Muscle of back (tissue), 13 donors: ENCODE measurements at places on chromosomes 3 and 15. TPM values are rescaled to one million over a fixed set of nuclear protein-coding genes. Genes with fewer than 3 reads are reported as not detected.

CHCHD6 gene
- polyA plus RNA-seq: 8.5 TPM

GRCh38 chr3:36558961-36559360 lies 178.7 kb downstream of the STAC start:
- DNase-seq: no peak

ALS2CL gene
- 4.0 TPM for polyA plus RNA-seq

DNA sequence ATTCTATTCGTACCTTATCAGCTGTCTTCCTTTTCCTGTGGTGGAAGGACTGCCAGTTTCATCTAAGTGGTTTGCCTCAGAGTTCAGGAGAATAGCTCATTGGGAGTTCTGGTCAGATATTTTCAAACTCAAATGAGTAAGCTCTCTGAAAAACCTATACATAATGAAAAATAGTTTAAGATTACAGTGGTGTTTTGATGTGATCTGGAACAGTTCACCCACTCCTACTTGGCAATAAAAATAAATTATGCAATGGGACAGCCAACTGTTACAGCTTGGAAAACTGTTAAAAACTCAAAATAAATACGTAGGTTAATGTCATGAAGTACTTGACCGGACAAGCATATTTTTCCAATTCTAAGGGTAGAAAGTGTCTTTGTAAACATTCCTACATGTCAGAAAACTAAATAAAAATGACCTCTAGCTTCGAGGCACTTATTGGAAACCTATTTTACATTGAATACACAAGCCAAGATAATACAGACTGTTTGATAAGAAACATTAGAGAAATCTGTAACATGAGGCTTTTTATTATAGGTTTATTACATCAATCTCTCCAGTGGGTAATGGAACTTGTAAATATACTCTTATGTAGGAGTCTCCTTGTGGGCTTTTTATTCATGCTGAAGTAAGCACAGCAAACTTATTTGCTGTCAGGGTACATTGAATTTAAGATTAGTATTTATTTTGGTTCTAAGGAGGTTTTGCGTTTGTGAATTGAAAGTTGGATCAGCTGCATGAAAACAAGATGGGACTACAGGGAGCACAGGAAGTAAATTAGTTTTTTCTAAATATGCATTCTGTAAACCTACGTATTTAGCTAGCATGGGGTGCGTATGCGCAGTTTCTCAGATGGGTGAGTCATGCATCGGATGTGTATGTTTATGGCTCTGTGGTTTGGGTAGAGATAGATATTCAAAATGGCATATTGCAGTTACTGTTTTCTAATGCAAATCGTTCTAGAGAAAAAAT lies 453.1 kb downstream of the IL5RA start:
- DNase-seq: peak; percentile 70

COLQ gene
- polyA plus RNA-seq: 33.2 TPM
